ENCODE measurements at places on chromosomes 13 and 19.

DNA sequence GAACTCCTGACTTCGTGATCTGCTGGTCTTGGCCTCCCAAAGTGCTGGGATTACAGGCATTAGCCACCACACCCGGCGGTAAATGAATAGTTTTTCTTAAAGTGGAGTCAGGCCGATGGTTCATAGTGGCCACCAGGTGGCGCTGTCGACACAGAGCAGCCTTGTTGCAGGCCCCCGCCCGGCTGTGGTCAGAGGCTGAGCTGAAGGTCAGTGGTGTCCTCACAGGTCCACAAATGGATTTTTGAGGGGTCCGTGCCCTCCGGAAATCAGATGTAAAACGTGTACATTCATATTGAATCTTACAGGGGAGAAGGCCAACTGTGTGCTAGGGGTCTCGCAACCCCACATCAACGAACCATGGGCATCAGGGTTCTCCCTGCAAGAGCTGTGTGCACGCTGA is 13.4 kb upstream of the WDR18 start:
- DNase-seq: no peak

DNA sequence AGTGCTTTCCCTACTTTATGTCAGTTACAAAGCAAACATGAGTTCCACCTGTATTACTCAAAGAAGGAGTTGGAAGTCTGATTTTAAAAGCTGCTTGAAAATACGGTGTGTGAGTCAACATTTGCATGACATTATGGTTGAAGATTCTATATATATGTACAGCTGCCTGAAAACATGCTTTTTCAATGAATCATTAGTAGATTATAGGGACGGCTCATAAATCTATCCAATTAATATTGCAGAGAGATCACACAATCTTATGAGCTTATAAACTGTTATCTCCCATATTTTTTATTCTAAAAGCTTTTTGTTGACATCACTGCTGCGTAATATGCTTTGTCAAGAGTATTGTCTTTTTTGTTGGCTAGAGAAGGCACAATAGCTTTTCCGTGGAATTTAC is 873.8 kb downstream of the SLITRK6 start:
- DNase-seq: peak; percentile 48

GRCh38 chr19:33437393-33437820 is 63.9 kb downstream of the CEBPG start:
- no peak for DNase-seq

- no peak for DNase-seq
Observed at GRCh38 chr13:78102121-78102677, 183.6 kb upstream of the EDNRB start.

DNA sequence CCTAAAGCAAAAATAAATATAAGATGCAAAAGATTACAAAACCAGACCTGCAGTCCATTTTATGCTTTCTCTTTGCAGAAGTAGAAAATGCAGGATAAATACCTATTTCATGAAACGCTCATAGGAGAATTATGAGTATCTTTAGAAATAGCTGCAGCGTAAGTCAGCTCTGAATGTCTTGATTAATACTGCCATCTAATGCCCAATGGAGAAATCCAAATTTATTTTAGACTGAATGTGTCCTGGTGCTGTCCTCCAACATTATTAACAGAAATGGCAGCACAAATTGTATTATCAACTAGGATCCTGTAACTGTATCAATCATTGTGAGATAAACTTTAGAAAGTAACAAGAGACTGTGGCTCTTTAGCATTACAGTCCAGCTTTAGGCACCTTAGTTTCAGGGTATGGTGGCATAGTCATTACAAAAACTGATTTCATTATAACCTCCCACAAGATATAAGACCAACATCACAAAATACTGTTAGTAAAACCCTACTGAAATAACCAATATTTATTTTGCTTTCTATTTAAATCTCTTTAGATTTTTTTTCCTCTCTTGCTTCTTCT is 162.1 kb upstream of the MIR17HG start:
- peak; percentile 8 for DNase-seq
